KG1 (cell line): ENCODE measurements at places on chromosomes 16 and 17.

- peak; percentile 63 for DNase-seq
Measured at GRCh38 chr17:29722411-29723198, 99.9 kb upstream of the CORO6 start.

DNA sequence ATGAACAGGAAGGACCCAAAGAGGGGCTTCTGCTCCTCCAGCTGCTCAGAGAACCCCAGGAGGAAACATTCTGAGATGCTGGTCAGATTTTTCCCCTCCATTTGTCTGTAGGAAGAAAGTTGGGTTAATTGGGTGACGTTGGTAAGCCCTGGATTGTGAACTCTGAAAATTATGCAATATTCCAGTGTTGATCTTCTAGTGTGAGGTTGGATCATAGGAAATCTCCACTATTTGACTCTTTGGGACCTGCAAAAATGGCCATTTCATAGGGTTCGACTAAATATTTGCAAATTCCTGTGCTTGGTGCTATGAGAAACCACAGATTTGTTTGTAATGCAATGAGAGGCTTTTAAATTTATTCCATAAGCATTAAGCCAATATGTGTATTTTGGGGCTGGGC is at the start of gene OR1G1:
TSS of gene OR1G1 (minus strand) at position 101 of the 400 bp plus-strand sequence. CDS start at position 101, 0 bp downstream.
- DNase-seq = no peak

GRCh38 chr17:63503341-63503705 is 19.8 kb upstream of the KCNH6 start:
- DNase-seq = no peak

DNA sequence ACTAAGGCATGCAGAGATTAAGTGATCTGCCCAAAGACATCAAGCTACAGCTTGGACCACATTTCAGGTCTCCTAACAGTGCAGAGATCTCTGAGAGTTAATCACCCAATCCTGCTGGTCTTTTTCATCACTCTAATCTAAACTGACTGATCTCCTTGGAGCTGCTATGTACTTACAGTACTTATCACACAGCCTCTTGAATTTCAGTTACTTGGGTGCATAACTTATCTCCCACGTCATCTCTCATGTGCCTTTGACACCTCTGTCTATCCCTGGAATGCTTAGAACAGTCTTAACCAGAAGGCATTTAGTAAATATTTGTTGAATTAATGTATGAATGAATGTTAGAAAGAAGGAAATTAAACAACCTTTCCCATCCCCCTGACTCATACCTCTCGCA is 139.0 kb downstream of the SNX11 start:
- DNase-seq = no peak

GRCh38 chr16:66562409-66562808 is 3.8 kb upstream of the CMTM1 start:
- no peak for DNase-seq

DNA sequence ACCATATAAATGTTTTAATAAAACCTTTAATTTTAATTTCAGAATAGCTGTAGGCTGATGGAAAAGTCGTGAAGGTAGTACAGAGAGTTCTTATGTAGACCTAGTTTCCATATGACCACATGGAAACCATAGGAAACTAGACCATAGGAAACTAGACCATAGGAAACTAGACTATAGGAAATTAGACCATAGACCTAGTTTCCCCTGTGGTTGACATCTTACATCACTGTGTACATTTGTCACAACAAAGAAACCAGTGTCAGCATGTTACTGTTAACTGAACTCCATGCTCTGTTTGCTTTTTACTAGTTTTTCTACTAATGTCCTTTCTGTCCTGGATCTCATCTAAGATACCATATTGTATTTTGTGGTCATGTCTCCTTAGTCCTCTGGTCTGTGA is 14.6 kb downstream of the NUDT7 start:
- no peak for DNase-seq

DNA sequence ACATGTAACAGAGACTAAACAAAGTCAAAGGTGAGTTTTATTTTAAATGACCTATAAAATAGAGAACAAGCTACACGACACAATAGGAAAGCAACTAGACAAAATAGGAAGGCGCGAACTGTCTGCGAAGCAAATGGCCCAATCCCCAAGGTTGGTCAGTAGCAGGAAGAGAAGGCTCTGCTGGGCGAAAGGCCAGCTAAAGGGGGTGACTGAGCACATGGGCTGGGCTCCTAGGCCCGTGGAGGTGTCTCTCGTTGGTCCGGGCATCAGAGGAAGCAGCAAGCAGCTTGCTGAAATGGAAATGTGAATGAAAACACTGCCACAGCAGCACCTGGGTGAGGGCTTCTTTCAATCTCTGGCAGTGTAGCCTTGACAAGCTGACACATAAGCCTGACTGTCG is 129.4 kb downstream of the ZNF778 start:
- no peak for DNase-seq

- DNase-seq = no peak
Measured at GRCh38 chr16:8548166-8548565, 42.1 kb downstream of the TMEM114 start.

GRCh38 chr16:23836404-23837311 is 875 bp downstream of the PRKCB start:
- peak; percentile 51 for DNase-seq

- DNase-seq = no peak
Measured at GRCh38 chr17:9299695-9300094, 275.9 kb downstream of the STX8 start.

GRCh38 chr17:63001689-63002394 is 35.8 kb downstream of the TANC2 start:
- DNase-seq = no peak

GRCh38 chr16:80210787-80211186 is 330.0 kb upstream of the DYNLRB2 start:
- DNase-seq = no peak

GRCh38 chr17:19346351-19347255 is 15.9 kb downstream of the B9D1 start:
- no peak for DNase-seq

DNA sequence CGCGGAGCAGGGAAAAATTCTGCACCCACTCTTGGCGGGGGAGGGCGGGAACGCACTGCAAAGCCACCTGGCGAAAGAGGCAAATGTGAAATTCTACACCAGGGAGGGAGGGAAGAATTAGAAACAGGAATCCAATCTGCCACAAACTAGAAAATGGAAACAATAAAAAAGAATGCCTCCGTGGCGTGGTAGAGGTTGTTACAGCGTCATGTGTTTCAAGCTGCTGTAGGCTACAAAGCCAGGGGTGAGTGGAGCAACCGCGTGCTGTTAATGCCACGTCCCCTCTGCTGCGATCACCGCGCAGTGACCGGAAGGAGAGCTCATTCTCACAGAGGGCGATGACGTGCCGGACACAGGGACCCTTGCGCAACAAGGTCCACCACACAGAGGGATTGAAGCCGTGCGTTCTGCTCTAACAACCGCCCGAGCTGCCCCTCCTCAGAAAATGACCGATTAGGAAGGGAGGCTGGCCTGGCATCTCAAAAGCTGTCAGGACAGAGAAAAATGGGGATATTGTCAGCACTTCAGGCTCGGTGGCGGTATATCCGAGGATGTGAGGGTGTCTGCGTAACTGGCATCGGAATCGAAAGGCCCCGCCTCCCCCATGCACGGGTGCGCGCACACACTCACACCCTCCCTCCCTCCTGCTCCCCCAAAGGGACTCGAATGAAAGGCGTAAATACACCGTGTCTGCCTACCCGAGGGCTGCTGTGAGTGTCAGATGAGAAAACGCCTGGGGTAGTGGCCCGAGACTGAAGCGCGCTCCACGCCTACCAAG is 70.8 kb upstream of the TNRC6C start:
- no peak for DNase-seq

DNA sequence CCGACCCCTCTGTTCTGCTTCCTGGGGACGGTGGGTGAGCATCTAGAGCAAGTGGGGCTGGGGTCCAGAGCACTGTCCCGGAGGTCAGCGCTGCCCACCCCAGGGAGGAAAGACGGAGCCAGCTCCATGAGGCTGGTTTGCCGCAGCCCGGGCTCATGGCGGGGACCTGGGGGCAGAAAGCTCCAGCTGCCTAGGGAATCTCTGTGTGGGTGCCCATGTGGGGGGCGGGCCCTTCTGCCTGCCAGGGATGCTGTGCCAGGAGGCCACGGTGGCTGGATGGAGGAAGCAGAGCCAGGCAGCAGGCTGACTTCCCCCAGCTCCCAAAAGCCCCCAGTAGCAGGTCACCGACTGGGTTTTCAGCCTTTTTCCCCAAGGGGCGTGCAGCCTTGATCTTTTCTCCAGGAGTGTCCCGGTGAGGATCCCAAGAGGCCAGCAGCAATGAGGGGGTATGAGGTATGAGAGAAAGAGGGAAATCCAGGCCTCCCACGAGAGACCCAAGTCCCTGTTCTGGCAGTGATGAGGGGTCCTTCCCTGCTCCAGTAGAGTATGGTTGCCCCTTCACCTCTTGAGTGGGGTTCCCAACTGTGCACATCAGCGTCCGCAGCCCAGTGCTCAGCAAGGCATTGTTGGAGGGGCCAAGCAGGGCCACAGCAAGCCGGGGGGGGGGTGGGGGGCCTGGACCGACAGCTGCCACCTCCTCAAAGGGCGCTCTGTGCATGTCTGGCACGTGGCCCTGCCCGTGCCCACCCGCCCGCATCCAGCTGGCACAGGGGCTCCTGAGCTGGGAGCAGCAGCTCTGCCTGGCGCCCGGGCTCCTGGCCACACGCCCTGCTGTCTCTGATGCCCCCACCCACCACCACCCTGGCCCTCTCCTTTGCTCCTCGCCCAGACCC is 15.6 kb upstream of the BCAR1 start:
- no peak for DNase-seq
